Stimulated activated naive CD4-positive, alpha-beta T cell treated with Interleukin-2 at 50 U/mL for 16 hours (primary cell): ENCODE measurements at places on chromosomes 16 and 17.

DNA sequence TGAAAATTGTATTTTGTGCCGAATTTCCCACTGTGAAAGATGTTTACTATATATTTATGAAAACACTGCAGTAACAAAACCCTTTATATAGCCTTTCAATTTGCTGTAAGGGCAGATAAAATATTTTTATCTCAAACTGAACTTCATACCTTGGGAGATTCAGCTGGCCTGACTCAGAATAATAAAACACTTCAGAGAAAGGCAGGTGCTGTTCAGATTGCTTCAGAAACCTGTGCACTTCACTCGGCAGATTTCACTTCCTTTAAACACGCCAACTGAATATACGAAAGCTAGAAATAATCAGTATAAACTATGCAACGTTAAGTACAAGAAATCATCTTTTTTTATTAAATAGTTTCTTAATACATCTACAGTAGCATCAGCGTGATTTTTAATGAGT, 839.1 kb upstream of the RBFOX1 start:
- no peak for DNase-seq

DNA sequence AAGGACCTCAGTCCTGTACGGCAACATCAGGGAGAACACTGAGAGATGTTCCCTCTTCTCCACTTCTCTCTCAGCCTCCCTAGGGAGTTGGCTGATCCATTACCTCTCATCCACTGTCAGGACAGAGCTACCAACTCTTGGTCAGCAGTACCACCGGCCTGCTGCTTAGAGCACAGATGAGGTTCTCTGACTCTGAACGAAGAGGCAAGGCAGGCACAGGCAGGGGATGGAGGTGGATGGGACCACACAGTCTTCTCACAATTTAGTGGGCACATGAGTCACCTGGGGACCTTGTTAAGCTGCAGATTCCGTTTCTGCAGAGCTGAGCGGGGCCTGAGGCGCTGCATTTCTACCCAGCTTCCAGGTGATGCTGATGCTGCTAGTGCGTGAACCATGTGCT, 128.6 kb upstream of the CCL2 start:
- DNase-seq: no peak

DNA sequence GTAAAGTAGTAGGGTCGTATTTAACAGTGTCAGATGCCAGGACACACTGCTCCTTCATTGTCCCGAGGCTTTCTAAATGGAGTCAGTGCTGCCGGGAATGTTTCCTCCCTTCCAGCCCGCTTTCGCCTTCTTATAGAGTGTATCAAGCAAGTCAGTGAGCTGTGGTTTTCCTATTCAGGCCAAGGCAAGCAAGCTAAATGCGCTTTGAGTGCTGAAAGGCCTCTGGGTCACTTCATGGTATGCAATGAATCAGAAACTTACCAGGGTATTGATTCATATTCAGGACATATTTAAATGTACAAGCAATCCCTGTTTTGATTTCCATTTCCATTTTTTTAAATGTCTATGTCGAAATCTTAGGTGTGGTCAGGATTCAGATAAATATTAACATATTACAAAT, 327.9 kb upstream of the SOX9 start:
- no peak for DNase-seq

- DNase-seq: no peak
Observed at GRCh38 chr17:10699856-10700255, 2.5 kb downstream of the ADPRM start.

- DNase-seq: no peak
Observed at GRCh38 chr17:66411520-66411919, 109.1 kb downstream of the PRKCA start.

GRCh38 chr16:4152267-4152666, 36.0 kb upstream of the ADCY9 start:
- DNase-seq: no peak
